CD8-positive, alpha-beta T cell (primary cell): ENCODE measurements at places on chromosomes 3 and 15.

GRCh38 chr3:177665122-177665808 is 468.0 kb upstream of the TBL1XR1 start:
- no peak for DNase-seq

GRCh38 chr15:77547801-77548588 is 84.7 kb downstream of the LINGO1 start:
- DNase-seq, result no peak

DNA sequence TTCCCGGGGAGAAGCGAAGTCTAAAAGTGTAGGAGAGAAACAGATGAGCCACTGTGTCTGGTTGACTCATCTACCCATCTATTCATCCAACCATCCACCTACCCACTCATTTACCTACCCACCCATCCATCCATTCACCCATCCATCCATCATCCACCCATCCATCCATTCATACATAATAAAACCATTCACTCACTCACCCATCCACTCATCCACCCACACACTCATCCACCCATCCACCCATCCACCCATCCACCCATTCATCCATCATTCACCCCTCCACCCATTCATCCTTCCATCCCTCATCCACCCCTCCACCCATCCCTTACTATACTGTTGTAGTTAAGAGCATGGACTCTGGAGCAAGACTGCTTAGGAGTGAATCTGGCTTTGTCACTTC is 136.4 kb upstream of the ATP2B2 start:
- DNase-seq, result no peak

DNA sequence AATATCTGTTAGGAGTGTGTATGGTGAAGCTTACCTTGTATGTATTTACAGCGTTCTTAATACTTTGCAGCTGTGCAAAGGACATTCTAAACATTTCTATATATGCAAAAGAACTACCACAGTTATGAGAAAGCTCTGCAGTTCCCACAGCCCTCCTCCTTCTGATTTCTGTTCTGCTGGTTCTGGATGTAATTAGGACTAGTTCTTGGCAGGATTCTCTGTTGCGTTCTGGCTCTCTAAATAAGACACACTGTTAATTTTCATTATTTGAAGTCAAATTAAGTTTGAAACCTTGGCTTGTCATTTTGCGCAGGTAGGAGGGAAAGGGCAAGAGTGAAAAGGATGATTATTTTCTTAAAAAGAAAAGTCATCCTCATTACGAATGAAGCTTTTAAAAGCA is 76.4 kb downstream of the FNDC3B start:
- no peak for DNase-seq

- no peak for DNase-seq
Observed at GRCh38 chr15:64288577-64288976, 67.4 kb downstream of the CSNK1G1 start.

DNA sequence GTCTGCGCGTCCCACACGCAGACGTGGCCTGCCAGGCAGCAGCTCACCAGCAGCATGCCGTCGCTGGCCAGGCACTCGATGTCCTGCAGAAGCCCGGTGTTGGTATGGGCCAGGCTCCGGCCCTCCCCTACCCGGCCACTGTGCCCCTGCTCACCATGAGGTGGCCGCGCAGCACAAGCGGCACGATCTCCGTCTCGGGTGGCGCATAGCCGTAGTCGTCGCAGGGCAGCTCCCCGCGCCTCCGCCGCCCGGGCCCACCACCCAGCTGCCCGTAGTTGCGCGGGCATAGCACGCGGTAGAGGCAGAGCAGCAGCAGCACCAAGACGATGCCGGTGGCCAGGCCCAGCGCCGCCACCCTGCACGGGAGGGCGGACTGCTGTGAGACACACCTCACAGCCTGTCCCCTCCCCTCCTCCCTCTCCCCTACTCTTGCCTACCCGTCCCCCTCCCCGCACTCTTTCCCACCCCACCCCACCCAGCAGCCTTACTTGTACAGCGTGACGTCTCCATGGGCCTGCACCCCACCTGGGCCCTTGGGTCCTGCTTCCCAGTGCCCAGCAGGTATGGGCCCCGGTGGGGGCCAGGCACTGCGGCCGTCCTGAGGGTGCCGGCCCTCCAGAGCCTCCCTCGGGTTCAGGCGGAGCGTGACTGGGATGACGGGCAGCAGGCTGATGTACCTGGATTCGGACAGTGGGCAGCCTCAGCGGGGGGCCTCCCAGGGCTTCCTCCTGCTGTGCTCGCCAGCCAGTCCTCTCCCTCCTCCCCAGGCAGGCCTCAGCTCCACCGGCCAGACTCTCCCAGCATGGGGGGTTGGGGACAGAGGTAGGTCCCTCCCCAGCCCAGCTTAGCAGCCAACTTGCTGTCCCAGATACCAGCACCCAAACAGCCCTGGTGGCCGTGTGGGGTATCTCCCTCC is 37.6 kb downstream of the PTPN23 start:
- no peak for DNase-seq

DNA sequence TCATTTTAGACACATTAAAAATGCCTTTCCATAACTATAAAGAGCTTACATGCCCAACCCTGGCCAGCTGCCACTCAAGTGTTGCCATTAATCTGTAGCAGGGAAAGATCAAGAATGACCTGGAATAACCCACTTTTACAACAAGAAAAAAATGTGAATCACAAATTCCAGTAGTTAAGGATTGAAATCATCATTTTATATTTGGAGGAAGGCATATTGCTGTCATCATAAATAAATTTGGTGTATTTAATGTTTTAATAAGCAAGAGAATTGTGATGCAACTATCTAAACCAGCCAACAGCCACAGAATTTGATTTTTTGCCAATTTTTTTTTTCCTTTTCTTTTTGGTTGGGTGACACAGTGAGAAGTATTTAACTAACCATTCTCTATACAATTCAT is 240.0 kb upstream of the SEMA6D start:
- no peak for DNase-seq

DNA sequence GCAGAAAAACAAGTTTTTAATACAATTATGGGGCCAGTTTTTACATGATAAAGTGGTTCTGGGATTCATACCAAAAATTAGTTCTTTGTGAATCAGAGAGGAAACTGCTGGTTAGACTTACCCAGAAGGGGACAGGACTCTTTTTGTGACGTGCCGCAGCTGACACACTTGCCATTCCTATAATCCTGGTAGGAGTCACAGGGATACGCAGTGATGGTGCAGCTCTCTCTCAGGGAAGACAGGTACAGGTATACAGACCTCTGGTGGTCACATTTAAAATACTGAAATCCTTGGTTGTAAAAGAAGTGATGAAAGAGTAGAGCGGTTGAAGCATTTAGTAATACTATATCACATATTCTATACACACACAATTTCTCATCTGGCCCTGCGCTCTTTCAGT is 20.2 kb upstream of the TMEM41A start:
- no peak for DNase-seq

DNA sequence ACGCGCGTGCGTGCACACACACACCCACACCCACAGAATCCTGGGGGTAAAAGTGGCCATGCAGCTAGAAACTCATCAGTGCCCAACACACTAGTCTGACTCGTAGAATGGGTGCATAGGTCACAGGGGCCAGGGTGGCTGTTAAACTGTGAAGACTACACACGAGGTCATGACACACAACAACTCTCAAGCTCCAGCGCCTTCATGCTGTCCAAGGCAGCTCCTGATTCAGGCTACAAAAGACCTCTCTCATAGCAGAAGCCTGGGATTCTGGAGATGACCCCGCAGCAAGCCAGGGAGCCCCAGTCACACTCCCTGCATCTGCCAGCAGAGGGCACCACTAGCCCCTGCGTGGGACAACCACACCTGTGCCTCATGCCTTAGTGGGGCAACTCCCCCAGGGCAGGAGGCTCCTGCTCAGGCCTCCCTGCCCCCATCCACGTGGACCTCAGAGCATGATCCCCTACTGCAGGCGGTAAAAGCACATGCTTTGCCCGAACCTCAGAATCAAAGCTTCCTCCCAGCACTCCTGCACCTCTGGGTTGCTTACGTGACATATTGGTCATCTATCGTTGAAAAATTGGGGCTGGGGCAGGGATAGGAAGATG is 93.1 kb downstream of the LRIG1 start:
- peak; percentile 62 for DNase-seq

DNA sequence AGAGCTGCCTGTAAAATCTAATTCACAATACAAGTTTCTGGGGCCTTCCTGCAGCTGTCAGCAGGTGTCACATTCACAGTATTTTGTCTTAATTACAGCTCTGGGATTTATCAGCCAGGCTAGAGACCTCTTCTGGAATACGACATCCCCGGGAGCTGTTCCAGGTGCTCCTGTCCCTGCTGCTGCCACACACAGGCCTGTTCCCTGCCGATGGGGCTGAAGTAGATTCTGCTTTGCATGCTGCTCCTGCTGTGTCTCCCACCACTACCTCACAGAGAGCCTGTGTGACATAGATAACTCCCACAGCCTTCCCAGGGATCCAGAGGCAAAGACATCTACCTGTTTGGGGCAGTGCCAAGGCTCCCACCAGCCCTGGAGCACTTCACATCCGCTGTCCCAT is 20.4 kb downstream of the COLQ start:
- no peak for DNase-seq

DNA sequence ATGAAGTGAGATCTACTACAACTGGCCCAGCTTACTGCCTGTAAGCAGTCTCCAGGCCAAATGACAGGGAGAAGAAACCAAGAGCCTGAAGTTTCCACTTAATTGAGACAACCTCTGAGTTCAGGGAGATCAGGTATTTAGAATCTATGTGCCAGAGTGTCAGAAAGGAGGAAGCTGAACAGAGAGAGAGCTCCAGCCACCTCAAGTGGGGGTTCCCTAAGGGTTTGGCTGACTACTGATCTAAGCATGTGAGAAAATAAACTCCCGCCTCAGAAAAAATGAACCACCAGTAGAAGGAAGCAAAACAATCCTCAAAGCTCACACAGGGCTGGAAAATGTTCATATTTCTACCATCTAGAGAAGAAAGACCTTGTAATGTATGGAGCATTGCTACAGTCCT is 25.0 kb downstream of the ADAM10 start:
- no peak for DNase-seq

GRCh38 chr3:193590088-193590856 is 2.7 kb upstream of the OPA1 start:
- no peak for DNase-seq

DNA sequence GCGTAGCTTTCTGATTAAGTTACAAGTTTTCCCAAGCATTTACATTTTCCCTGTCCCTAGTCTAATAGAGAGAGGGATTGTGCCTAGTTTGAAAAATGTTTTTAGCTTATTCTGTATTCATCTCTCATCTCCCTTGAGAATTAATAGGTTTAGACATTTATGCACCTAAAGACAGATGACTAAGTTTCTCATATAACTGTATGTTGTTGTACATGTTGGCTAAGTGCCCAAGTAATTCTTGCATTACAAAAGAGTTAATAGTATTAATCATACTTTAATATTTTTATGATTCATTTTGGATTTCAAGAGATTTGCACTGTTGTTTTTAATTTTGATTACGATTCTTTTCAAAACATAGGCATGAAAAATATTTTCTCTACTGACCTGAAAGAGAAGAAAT is 109.0 kb upstream of the TBL1XR1 start:
- DNase-seq, result no peak

DNA sequence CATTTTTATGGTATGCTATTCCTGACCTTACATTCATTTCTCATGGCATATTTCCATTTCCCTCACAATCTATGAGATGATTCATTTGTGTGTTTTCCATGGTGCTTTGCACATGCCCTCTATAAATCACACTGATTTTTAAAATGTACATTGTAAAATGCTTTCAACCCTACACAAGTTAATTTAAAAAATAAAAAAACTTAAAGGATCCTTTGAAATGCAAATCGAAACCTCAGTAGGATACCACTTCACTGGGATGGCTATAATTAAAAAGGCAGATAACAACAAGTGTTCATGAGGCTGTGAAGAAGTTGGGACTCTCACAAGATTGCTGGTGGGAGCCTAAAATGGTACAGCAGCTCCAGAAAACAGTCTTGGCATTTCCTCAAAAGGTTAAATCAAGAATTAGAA is 83.5 kb downstream of the FMN1 start:
- DNase-seq, result no peak

DNA sequence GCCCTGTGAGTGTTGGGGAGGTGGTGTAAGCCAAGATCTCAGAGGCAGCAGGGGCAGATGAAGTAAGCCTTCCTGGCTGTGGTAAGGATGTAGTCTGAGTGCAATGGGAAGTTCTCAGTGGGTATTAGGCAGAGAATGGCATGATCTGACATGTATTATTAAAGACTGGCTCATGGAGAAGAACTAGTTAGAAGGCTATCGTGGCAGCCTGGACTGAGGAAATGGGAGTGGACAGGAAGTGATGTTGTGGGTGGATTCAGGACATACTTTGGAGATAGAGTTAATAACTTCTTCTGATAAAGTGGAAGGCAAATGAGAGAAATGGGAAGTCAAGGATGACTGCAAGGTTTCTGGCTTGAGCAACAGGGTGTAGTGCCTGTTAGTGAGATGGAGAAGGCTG is 250.9 kb upstream of the CFAP20DC start:
- DNase-seq, result no peak

GRCh38 chr3:69806735-69807438 is 67.6 kb downstream of the MITF start:
- DNase-seq, result no peak

- no peak for DNase-seq
Observed at GRCh38 chr3:700514-700913, 392.3 kb upstream of the CNTN6 start.

- DNase-seq, result no peak
Observed at GRCh38 chr3:194587438-194587931, 45.7 kb downstream of the TMEM44 start.

DNA sequence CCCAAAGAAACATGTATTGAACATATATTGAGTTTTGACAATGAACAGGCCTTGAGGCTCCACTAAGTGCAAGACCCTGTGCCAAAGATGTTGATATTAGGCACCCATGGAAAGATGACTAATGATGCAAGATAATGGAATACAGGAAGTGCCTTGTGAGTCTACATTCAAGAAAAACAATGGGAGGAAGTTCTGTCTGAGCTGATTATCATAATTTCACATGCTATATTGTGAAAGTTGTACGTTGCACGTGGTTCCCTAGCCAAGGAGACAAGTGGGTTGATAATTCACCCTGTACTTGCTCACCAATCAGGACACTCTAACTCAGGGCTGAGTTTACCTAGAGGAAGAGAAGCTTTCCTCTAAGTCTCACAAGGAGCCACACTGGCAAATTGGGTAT is 186.9 kb upstream of the STAC start:
- no peak for DNase-seq

DNA sequence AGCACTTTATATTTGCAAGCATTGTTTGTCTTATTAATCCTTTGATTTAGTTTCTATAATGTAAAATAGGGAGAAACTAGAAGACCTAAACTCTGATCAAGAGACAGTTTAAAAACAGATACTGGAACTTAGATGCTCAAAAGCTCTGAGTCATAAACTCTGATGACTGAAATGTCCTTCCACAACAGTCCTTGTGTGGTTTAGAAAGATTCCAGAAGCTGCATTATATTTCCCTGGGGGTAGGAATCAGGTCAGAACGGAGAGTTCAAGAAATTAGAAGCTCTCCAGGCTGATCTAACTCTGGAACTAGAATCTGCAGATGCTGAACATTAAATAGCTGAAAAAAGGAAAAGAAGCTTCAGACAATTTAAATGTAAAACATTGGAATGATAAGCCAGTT is 18.3 kb upstream of the ONECUT1 start:
- DNase-seq, result no peak

GRCh38 chr3:48352546-48352945 is 19.1 kb upstream of the SPINK8 start:
- no peak for DNase-seq
